ENCODE measurements at places on chromosomes 12 and 14. TPM values are rescaled to one million over a fixed set of nuclear protein-coding genes. Genes with fewer than 3 reads are reported as not detected.
A peak's percentile ranks its signal among the peaks of the same experiment; 100 is the strongest.

GRCh38 chr14:69537900-69538299, 36.8 kb downstream of the CCDC177 start:
- no peak for DNase-seq

- DNase-seq = no peak
Observed at GRCh38 chr12:132023658-132024057, 73.9 kb downstream of the EP400 start.

DNA sequence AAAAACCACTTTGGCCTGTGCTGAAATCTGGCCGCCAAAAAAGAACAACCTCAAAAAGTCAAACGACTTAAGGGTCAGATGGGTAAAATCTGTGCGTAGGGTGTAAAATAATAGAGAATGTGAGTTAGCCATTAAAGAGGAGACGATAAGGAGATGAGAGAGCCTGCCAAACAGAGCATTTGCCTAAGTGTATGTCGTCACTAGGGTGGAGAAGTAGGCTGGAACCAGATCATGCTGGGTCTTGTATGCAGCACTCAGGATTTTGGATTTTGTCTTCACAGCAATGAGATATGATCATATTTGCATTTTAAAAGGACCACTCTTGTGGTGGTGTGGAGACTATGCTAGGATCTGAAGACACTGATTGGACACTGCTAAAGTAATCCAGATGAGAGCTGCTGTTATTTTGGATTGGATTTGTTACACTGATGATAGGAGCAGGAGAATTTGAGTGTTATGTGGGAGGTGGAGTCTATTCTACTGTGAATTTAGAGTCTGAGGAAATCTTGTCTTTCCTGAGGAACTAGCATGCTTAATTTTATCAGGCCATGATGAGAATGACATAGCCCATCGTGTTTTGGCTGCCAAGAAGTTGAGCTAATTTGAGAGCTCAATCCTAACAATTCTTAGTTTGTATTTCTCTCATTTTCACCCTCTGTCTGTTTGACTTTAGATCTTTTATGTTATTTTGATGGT, 24.8 kb upstream of the DBX2 start:
- DNase-seq = no peak

GRCh38 chr14:79544698-79545070, 666.6 kb downstream of the DIO2 start:
- no peak for DNase-seq

DNA sequence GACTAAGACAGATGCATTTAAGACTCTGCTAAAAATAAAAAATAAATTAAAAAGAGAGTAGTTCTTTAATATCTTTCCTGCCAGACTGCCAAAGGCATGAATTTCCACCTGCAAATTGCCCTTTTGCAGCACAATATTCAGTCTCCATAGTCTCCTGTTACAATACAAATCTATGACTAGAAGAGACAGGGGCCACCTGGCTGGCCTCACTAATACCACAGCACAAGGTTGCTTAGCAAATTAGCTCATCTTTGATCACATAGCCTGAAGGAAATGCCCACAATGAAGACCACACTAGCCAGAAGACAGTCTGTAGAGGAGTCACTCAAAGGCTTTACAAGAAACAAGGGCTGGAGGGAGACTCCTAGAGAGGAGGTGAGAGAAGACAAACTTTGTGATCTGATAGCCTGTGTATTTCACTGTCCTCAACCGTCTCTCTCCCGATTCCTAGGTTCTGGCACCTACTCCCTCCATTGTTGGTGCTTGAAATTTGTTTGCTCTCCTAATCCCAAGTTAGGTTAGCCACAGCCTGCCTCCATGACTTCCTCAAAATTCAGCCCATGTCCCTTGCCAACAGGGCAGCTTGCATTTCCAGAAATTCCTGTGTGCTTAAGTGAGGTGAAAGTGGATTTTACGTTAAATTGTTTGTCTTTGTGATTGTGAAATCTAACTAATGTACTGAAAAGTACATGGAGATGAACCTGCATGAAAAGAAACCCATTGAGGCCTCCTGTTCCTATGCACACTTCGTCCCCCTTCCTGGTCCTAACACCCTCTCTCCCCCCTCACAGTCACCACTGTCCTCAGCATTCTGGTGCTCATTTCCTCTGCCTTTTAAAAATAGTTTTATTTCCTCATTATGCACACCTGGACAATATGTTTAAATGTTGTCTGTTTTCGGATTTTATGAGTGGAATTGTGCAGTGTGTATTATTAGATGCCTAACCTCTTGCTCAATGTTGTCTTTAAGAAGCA, 88.7 kb upstream of the PLXNC1 start:
- no peak for DNase-seq

DNA sequence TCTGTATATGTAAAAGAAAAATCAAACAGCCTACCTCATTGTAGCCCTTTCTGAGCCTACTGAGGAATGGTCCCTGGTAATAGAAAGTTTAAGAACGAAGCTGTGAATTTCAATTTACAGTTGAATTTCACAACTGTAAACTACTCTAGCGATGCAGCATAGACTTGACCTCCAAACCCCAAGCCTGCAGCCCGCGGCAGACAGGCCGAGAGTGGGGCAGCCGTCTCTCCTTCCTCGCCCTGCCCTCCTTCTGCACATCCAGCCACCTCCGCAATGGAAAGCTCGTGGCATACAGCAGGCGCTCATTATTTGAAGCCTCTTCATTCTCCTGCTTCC, 15.3 kb downstream of the RNASE2 start:
- no peak for DNase-seq

DNA sequence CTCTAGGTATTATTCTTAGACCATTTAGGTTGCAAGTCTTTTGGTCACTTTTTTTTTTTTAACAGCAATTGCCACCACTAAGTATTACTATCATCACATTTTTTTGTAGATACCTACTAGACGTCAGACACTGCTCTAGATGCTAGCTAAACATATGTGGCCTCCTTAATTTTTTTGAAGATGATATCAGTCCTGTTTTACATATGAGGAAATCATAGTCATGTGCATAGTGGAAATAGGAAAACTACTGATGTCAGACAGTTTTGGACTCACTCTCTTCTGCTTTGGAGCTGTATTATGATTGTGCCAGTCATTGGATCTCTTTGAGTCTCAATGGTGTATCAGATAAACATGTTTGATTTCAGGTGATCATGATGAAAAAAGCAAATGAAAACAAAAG, 304.3 kb downstream of the DIO2 start:
- DNase-seq = no peak

DNA sequence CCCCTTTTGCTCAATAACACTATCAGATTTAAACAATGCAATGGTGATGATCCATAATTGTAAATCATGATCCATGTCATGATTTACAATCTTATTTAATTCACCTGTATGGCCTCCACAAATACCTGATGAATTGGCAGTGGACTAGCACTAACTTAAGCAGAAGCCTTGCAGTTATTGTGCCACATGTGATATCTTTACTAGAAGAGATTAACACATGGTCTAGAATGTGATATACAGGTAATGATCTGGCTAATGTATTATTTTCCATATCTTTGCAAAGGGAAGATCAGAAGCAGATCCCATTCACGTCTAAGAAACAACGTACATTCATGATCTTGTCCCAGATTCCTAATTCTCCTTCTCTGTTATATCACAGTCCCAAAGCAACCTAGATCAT, 66.0 kb downstream of the EGLN3 start:
- no peak for DNase-seq

DNA sequence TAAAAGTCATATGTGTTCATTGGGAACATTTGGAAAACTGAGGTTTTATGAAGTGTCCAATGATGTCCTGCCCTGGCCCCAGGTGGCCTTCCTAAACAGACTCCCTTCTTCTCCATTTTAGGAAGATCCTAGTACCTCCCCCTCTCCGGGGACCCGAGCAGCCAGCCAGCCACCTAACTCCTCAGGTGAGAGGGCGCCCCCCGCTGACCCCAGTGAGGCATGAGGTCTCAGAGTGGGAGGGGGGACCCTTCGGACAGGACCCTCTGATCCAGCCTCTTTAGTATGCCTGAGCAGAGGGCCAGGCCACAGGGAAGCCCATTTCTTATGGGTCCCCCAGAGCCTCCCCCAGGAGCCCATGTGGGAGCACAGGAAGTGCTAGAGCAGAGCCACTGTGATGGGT, 23.7 kb downstream of the DEGS2 start:
- no peak for DNase-seq

GRCh38 chr12:7929083-7929792, 6.7 kb downstream of the SLC2A3 start:
- no peak for DNase-seq

- peak; percentile 61 for DNase-seq
Observed at GRCh38 chr12:123905319-123905925, 67.2 kb downstream of the CCDC92 start.

- no peak for DNase-seq
Observed at GRCh38 chr14:67411820-67412421, at the start of gene PLEK2. Gene PLEK2 (minus strand): TSS chr14:67412165. CDS start chr14:67412059, 106 bp downstream.

DNA sequence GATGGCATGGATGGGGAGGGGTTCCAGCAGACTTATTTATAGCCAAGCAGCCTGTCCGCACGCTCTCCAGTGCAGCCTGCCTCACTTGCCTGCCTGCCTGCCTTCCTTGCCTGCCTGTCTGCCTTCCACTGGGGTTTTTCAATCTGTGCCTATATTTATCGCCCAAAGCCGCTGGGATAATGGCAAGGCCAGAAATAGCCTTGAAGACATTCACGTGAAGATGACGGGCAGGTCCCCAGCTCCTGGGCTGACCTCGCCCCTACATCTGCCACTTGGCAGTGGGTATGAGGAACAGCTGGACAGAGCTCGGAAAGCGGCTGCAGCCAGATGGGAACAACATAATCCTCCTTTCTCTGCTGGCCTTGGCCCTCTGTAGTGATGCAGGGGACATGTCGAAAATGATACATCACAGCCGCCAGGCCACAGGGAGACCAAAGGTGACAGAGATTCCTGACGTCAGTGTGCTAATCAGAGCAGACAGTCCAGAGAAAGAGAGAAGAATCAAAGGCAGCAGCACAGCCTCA, 53.3 kb downstream of the PITPNM2 start:
- DNase-seq = no peak

DNA sequence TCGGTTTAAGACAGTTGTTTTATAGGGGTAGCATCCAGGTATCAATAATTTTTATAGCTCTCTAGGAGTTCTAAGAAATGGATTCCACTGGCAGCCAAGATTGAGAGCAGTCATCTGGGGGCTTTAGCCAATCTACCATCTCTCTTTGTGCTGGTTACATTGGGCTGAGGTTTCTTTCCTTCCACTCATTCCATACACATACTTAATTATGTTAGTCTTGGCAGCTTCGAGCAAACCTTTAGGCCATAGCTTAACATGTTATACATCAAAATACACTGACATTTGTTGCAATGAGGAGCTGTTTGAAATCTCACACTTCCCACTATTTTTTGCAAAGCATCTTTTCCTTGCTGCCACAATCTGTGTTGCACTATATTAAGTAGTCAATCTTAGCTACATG, 63.1 kb downstream of the ARMH4 start:
- no peak for DNase-seq

GRCh38 chr14:51084507-51084906, 10.4 kb downstream of the TRIM9 start:
- no peak for DNase-seq

DNA sequence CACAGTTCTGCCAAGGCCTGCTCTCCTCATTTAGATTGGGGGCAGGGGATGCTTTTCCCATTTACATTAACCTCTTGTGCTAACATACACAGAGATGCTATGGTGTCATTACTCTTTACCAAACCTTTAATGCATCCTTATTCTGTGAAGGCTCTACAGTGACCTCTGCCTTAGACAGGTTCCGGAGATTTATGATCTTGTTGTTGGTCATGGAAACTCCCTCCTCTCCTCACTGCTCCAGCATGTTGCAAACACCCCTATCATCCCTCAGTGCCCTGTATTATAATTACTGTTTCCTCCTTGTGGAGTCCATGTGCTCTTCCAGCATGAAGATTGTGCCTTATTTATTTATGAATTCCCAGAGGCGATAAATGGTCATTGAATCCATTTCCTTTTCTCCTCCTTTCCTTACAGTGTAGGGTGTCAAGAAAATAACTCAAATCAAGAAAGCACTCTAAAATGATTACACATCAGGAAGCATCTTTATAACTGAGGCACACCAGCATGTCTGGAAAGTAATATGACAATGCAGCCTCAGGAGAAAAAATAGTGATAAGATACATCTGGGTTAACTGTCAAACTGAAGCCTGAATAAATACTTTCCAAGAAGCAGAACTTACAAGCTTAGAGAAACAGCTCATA, 37.8 kb downstream of the RTN1 start:
- DNase-seq = no peak

DNA sequence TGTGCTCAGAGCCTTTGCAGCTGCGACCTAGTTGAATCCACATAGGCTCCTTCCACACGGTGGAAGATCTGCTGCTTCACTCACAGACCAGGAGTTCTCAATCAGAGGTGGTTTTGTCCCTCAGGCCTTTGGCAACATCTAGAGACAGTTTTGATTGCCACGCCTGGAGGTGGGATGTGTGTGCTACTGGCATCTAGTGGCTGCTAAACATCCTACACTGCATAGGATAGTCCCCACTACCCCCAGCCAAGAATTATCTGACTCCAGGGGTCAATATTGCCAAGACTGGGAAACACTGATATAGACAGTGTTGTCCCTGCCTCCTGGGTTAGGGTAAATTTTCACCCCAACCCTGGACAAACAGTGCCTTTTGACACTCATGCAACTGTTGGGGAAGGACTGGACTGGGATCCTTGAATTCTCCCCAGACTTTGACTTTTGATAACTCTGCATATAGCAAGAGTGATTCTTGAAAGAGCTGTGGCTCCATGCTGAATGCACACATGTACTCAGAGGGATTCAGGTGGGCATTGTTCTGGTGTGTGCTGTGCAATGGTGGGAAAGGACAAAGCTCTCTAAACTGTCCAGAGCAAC, 39.8 kb downstream of the BAZ2A start:
- no peak for DNase-seq

GRCh38 chr12:105025890-105026289, 39.8 kb downstream of the NOPCHAP1 start:
- DNase-seq = no peak

The GUCY2C gene
- not detected for total RNA-seq

The LHX5 gene
- 1.8 TPM for total RNA-seq

The TPH2 gene
- 0.23 TPM for total RNA-seq

The BCL11B gene
- 0.28 TPM for total RNA-seq

The USP30 gene
- 15.4 TPM for total RNA-seq

The NR4A1 gene
- total RNA-seq = 51.0 TPM

The RNASE7 gene
- not detected for total RNA-seq

The SCNN1A gene
- not detected for total RNA-seq

The ADCY4 gene
- 0.49 TPM for total RNA-seq

The GRIN2B gene
- total RNA-seq = 1.0 TPM

The ATL1 gene
- 15.9 TPM for total RNA-seq

The KRT86 gene
- total RNA-seq = not detected

The CSRP2 gene
- 76.4 TPM for total RNA-seq

Measured in neural crest cell (in vitro differentiated cells).